Smooth muscle cell of the coronary artery (primary cell): ENCODE measurements at places on chromosomes 4 and X. TPM values are rescaled to one million over a fixed set of nuclear protein-coding genes. Genes with fewer than 3 reads are reported as not detected.

IGSF1 gene
- total RNA-seq = 0.08 TPM in 1 of 2 replicates, not detected in the other

TMSB15C gene
- total RNA-seq = 0.35 and 3.1 TPM in 2 replicates

RHOXF1 gene
- not detected in 2 replicates for total RNA-seq

RASSF6 gene
- total RNA-seq = not detected in 2 replicates

ARHGEF6 gene
- 4.3 and 9.4 TPM in 2 replicates for total RNA-seq

PF4V1 gene
- total RNA-seq = 3.6 and 10.6 TPM in 2 replicates

PNMA3 gene
- total RNA-seq = 0.70 TPM in 1 of 2 replicates, not detected in the other

EOLA2 gene
- total RNA-seq = 16.4 and 21.8 TPM in 2 replicates

SLC38A5 gene
- total RNA-seq = 21.9 and 54.9 TPM in 2 replicates

ADAM29 gene
- total RNA-seq = not detected in 2 replicates

ODAPH gene
- not detected in 2 replicates for total RNA-seq

PCDH10 gene
- total RNA-seq = 0.12 and 120 TPM in 2 replicates

SOX3 gene
- not detected in 2 replicates for total RNA-seq

ZXDB gene
- total RNA-seq = 2.6 and 4.6 TPM in 2 replicates

PDE5A gene
- total RNA-seq = 2.7 and 42.3 TPM in 2 replicates

GLRB gene
- 4.5 and 9.2 TPM in 2 replicates for total RNA-seq

DDX60 gene
- total RNA-seq = 9.6 and 16.0 TPM in 2 replicates

MAGEA1 gene
- not detected in 2 replicates for total RNA-seq

SPARCL1 gene
- under 0.01 and 0.70 TPM in 2 replicates for total RNA-seq

CCNG2 gene
- 8.2 and 14.7 TPM in 2 replicates for total RNA-seq

FGF5 gene
- 3.2 and 4.4 TPM in 2 replicates for total RNA-seq

DTHD1 gene
- not detected in 2 replicates for total RNA-seq

XG gene
- 10.7 and 16.0 TPM in 2 replicates for total RNA-seq

XIAP gene
- 37.0 and 42.5 TPM in 2 replicates for total RNA-seq

PDLIM3 gene
- 10.3 and 307 TPM in 2 replicates for total RNA-seq

FRMPD4 gene
- 1.7 and 1.9 TPM in 2 replicates for total RNA-seq

DOK7 gene
- total RNA-seq = 0.08 TPM in 1 of 2 replicates, not detected in the other

PALLD gene
- total RNA-seq = 28.0 and 124 TPM in 2 replicates

STBD1 gene
- total RNA-seq = 2.5 and 4.5 TPM in 2 replicates

GPR173 gene
- total RNA-seq = 1.4 and 4.2 TPM in 2 replicates
